Heart right ventricle (tissue), 16 donors: ENCODE measurements at places on chromosomes 6 and 20. TPM values are rescaled to one million over a fixed set of nuclear protein-coding genes. Genes with fewer than 3 reads are reported as not detected.

Gene PTGIS
- total RNA-seq: 25.1 TPM

Gene IYD
- total RNA-seq: not detected

Gene NR2E1
- not detected for total RNA-seq

Gene ERVFRD-1
- not detected for total RNA-seq

Gene ABRACL
- 4.8 TPM for total RNA-seq

Gene TMEM74B
- total RNA-seq: 1.7 TPM

Gene GRIK2
- 1.4 TPM for total RNA-seq

Gene BTBD3
- total RNA-seq: 21.6 TPM

Gene HLA-DQB2
- 0.66 TPM for total RNA-seq

Gene PLN
- 2,644 TPM for total RNA-seq

Gene IP6K3
- total RNA-seq: 17.9 TPM

Gene FABP7
- total RNA-seq: not detected

Gene DOK5
- 11.0 TPM for total RNA-seq

Gene TNFRSF21
- total RNA-seq: 5.6 TPM

Gene SAMD3
- not detected for total RNA-seq

Gene ALDH5A1
- 38.6 TPM for total RNA-seq

Gene KCNS1
- not detected for total RNA-seq

Gene COL9A3
- total RNA-seq: 1.8 TPM

Gene MDC1
- 18.5 TPM for total RNA-seq

Gene PRELID3B
- 49.0 TPM for total RNA-seq

Gene VPS16
- total RNA-seq: 16.1 TPM

Gene SIRPB1
- total RNA-seq: 0.37 TPM

Gene MYCT1
- 18.7 TPM for total RNA-seq
